Stimulated activated CD8-positive, alpha-beta memory T cell treated with anti-CD3 and anti-CD28 coated beads, Interleukin-4, amount 100 ng/mL, for 48 hours (primary cell): ENCODE measurements at places on chromosomes 2 and 18.

GRCh38 chr18:78722929-78723710 lies 256.5 kb upstream of the SALL3 start:
- DNase-seq = no peak

GRCh38 chr2:61906186-61906470 lies 654 bp downstream of the COMMD1 start:
- DNase-seq = no peak

- DNase-seq = no peak
These were observed 281.3 kb downstream of the AGPS start for GRCh38 chr2:177673602-177674595.

DNA sequence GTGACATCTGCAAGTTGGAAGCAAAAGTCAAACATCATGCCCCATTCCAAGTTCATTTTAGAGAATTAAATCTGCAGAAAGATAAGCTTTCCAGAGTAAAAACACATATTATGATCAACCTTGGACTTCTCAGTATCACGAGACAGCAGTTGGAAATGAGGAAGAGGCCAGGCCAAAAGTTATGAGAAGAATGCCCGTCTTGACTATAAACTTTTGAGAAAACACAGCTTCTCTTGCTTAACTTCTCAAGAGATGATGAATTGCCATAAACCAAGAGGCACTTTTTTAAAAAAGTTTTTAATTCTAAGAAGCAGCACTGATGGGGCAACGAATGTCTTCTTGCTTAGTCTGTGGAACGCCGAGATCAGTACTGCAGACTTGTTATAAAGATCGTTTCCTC lies 52.6 kb upstream of the NFU1 start:
- no peak for DNase-seq

DNA sequence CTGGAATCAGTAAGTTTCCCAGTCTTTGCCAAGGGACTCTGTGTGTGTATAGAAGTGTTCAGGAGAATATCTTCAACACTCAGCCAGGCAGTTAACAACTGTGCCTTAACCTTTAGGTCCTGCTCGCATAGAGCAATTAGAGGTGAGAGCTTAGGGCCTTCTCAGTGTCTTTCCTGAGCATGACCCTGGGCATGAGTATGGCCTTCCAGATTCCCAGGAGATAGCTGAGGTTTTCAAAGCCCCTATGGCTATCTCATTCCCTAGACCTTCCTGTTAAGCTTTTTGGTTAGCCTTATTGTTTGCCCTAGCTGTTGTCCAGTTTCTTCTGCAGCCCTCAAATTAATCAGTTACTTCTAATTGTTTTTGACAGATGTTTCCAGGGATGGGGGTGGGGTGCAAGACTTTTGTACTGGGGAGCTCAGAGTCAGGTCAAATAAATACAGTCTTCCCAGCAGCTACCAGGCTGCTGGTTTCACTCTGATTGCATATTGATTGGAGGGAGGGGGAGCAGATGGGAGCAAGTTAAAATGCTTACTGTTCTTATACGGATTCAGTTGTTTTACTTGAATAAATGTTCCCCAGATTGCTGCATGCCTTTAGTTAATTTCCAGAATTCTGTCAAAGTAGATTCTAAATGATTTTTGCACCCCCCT lies 23.1 kb downstream of the PDK1 start:
- no peak for DNase-seq

DNA sequence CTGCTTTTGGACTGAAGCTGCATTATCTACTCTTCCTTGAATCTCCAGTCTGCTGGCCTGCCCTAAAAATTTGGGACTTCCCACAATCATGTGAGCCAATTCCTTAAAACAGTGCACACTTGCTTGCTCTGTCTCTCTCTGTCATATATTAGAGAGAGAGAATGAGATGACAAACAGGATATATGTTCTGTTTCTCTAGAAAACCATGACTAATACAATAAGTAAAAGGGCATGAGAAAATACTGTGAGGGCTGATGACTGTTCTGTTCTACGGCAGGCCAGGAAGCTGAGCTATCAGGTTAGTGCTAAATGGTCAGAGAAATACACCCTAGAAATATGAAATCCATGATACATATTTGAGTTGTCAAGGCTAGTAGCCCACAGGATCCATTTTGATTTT lies 1896.8 kb upstream of the CELF4 start:
- no peak for DNase-seq

DNA sequence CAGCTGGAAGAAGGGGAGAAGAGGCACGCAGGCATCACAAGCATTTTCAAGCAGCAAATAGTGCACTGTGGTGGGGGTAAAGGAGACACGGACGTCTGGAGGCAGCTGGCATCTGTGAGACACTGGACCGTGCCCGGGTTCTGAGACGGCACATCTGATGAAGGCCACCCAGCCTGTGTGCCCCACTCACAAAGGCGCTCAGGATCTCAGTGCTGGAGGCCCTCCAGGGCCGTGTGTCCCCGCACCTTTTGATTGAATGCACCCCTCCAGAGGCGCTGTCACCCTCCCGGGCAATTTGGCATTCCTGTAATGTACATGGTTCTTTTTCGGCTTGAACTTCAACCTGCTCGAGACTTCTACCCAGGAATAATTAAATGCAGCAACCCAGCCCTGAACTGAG lies 101.5 kb upstream of the ODC1 start:
- DNase-seq = no peak

DNA sequence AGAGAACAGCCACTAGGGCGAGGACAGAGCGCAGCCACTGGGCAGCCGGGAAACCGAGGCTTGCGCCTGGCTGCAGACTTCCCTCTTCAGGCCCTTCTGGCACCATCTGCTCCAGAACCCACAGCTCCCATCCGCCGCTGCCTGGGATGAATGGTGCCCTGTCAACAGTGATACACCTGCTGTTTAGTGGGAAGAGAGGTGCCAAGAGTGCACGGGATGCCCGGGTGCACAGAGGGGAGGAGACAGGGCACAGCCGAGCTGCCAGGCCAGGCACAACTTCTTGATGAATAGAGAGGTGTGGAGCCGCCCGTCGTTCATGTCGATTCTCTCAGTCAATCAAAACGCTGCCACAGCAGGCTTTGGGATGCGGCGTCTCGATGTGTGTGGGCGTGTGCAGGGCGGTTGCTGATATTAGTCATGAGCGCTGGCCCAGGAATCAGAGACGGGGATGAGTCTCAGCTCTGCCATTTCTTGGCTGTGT lies 39.5 kb downstream of the RRM2 start:
- no peak for DNase-seq

DNA sequence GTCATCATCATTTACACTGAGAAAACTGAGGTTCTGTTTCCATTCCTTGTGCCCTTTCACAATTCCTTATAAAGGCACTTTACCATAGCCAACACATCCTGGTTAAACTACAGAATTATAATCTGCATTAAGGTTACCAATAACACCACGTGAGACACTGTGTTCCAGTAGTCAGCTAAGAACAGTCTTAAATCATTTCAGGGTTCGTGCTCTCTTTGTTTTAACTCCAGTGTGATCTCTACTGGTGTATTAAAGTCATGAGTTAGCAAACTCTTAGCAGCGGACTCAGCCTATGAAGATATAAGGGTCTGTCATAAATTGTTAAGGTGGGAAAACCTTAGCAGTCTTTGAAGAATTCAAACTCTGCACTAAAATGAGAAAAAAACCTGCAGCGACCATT lies 53.0 kb downstream of the TCF4 start:
- no peak for DNase-seq

GRCh38 chr18:80194874-80195570 lies 52.3 kb downstream of the PARD6G start:
- DNase-seq = no peak

DNA sequence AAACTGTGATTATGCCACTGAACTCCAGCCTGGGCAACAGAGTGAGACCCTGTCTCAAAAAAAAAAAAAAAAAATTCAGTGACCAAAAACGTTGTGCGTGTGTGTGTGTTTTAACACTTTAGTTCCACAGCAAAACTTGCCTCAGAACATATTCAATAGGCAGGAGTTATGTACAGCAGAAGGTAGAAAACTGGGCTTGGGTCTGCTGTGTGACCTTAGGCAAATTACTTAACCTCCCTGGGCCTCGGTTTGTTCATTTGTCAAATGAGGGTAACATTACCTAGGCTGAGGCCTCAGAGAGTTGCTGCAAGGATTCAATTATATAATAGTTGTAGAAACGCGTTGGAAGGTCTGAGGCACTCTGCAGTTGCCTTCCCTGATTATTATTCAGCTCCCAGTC lies 10.3 kb upstream of the SCG2 start:
- no peak for DNase-seq

DNA sequence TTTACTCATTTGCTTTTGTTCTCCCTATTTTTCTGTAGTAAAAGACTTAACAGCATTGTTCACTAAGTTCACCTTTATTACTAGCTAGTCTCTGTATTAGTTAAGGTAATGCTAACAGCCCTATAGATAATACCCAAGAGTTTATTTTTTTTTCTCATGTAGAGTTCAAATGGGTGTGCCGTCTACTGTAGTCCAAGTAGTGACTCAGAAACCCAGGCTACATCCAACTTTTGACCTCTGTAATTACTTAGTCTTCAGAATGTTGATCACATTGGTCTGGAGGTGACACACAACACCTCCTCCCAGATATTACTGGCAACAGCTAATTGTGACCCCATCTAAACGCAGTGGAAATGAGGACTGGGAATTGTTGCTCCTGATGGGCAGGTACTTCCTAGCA lies 7.7 kb downstream of the COQ10B start:
- no peak for DNase-seq

GRCh38 chr2:176427549-176427948 lies 158.3 kb downstream of the MTX2 start:
- no peak for DNase-seq

- DNase-seq = peak; percentile 46
These were observed 92.6 kb downstream of the ACTR2 start for GRCh38 chr2:65320042-65320725.

DNA sequence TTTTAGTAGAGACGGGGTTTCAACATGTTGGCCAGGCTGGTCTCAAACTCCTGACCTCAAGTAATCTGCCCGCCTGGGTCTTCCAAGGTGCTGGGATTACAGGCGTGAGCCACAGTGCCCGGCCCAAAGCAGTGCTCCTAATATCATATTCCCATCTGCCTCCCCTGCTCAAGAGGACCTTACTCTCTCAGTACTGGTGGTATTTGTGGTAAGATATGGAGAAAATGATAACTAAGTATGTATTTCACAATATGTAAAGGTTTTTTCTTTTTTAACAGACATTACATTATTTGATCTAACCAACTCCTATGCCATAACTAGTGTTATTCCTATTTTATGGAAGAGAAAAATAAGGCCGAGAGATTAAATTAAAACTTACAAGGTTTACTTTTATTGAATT lies 201.0 kb downstream of the CAMKMT start:
- DNase-seq = no peak

DNA sequence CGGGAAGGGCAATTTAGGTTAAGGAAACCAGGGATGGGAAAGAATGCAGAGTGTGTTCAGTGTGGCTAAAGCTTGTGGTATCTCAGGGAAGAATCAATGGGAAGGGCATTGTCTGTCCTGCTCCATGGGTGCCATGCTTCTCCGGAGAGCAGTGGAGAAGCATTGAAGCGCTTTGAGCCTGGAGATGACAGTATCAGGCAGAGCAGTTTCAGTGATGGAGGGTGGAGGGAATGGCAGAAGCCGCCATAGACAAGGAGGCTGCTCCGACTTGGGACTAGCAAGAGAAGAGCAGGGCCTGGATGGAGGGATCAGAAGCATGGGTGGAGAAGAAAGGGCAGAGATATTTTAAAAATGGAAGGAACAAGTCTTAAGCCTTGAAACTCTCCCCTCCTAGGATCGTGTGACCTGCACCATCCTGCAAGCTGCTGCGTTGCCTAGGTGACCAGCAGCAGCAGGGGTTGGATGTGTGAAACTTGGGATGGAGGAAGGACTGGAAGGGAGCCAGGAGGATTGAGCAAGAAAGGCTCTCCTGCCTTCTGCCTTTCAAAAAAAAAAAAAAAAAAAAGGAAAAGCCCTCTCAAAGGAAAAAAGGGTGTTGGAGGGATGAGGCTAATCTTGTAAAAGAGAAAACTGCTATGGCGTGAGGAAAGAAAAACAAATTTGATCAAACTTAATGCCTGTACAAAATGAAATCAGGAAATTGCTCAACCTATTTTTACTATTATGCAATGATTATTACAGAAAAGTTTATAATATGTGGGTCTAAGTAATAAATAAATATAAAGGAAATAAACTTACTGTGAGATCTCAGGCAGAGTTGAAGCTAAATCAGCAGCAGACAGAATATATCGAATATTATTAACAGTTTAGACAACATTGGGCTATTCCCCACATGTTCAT lies 493.8 kb upstream of the NRP2 start:
- DNase-seq = no peak

- no peak for DNase-seq
These were observed 112.7 kb upstream of the GAREM1 start for GRCh38 chr18:32583431-32583830.

DNA sequence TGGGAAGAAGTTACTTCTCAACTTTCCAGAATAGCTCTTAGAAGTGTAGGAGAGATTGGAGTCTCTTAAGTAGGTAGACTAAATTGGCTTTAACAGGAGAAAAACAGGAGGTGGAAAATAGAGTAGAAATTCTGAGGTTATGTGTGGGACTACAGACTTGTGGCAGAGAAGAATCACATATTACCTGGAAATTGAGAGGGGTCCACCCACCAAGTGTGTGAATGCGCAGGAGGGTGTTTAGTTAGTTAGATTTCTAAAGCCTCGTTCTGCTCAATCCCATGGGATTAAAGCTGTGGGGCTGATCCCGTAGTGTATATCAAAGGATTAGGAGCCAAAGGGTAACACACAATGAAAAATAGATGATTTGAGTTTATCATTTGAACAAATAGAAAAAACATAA lies 319.1 kb downstream of the TRIB2 start:
- DNase-seq = no peak

DNA sequence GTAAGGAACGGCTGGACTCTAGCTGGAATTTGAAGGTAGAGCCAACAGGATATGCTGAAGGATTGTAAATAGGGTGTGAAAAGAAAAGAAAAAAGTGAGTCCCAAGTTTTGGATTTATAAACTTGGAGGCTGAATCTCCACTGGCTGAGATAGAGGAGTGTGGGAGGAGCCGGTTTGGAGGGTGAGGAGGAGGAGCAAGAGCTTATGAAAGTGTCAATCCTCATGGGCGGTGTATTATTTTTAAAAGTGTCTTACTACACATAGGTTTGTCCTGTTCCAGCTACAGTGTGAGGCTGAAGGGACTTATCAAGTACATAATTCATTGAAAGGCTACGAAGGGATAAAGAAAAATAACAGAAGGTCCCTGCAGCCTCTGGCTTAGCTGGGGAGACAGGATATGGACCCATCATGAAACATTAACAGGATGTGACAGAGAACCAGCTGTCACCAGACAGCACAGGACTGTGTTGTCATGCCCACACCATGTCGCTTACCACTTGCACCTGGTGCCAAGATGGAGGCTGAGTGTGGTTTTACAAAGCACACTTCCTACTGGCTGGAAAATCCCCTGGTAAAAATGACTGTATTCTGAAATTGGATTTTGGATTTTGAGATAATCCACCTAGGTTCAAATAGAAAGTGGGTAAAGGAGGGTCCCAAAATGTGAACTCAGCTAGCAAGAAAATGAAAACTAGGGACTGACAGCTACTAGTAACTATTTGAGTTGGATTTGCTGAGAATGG lies 2.5 kb upstream of the MREG start:
- DNase-seq = peak; percentile 61
